ENCODE measurements at places on chromosomes 1 and 21.
A peak's percentile ranks its signal among the peaks of the same experiment; 100 is the strongest.

DNA sequence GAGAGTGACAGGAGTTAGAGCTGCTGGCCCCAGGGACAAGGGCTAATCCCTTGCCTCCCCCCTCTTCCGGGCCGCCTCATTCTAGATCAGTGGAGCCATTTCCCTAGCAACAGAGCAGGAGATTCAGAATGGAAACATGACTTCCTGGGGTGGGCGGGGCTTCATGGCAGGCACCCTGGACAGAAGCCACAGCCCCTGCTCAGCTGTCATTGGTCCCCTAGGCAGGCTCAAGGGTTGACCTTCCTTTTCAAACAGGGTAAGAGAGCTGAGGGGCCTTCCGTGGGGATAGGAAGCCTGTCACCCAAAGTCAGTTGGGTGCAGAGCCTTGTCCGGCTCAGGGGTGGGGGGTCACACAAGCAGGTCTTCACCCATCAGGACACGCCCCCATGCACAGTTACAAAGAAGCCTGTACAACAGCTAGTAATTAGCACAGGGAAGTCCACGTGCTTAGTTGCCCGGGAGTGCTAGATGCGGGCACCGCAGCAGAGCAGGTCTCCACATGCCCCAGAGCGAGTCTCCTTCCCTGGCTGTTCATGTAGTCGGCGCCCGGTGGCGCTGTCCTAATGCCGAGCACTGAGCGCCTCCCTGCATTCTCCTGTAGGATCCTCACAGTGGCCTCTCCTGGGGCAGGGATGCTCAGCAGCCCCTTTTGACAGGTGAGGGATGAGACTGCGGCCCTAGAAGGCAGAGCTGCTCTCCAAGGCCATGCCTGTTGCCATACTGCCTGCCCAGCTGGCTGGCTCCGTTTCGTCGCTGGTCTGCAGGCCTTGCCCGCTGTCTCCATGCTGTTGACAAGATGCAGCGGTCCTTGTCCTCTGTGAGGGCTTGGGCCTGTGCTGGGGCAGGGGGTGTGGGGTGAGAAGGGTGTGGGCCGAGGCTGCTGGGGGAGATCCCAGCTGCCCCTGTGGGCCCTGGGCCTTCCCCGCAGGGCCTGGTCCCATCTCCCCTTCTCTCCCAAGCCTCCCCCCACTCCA, 5.1 kb downstream of the TMEM201 start:
- peak; percentile 65 for DNase-seq

GRCh38 chr1:54365398-54365797, 40.8 kb downstream of the SSBP3 start:
- DNase-seq: no peak

DNA sequence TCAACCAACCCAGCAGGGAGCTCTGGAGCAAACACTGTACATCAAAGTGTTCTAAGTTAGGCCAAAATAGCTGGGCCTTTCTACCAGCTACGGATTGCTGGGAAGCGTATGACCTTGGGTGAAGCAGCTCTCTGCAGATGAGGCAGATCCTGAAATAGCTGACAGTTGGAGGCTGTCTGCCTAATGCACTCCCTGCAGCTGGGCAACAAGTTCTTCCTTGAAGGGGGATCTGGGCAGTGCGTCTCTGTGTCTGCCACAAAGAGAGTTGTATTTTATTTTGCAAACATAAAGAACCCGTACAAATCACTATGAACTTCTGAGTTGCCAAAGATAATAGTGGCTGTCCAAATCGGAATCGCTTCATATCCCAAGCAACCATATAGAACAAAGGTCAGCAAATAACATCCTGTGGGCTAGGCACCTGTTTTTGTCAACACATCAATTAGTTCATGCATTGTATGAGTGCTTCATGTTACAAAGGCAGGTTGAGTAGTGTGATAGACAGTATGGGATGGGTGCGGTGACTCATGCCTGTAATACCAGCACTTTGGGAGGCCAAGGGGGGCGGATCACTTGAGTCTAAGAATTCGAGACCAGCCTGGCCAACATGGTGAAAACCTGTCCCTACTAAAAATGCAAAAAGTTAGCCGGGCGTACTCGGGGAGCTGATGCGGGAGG, 29.1 kb upstream of the KLF17 start:
- DNase-seq: no peak

- DNase-seq: no peak
These were observed 4.4 kb downstream of the CYB561D1 start for GRCh38 chr1:109498161-109498801.

DNA sequence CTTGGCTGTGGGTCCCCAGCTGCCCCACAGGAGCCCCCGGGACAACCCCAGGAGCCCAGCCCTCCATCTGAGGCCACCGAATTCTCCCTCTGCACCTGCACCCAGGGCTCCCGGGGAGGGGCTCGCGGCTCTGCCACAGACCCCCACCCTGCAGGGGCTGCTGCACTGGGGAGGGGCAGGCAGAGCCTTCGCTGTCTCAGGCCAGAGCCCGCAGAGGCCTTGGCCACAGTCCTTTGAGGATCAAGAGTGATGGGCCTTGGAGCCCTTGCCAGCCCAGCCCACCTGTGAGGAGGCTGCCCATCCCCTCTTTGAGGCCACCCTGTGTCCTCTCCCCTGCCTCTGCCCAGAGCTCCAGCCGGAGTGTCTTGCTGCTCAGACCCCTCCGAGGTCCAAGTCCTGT, 6.5 kb downstream of the PERM1 start:
- no peak for DNase-seq

DNA sequence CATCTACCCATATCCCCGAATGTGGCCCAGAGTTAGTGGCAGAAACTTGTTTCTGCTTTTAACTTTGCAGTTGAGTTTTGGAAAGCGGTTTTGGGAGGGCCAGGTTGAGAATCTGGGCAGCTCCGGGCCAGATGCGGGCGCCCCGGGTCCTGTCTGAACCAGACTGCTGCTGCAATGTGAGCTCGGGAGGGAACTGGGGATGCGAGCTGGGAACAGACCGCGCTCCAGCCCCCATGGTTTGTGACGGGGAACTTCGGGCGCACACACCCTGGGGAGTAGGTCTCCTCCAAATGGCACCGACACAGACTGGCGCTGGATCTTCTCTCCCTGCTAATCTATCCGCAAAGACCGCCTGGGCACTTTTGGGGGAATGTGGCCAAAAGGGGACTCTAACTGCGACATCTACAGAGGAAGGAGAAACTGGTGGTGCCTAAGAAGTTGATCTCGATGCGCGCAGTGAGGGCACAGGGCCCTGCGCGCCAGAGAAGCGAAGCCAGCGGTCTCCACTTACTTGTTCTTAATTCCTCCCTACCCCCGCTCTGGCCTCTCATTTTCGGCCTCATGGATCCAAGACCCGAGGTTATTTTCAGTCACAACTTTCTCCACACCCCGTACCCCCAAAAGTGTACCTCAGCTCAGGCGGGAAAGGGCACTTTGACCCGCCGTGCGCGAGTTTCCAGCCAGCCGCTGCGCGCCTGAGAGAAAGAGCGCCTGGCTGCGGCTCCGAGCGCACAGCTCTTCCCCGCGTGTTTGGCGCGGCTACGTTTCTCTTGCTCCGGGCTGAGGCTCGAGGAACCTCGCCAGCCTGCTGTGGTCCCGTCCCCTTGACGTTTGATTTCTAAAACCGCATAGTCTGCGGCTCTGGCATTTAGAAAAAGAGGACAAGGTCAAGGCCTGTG, 411.0 kb upstream of the ESRRG start:
- no peak for DNase-seq

DNA sequence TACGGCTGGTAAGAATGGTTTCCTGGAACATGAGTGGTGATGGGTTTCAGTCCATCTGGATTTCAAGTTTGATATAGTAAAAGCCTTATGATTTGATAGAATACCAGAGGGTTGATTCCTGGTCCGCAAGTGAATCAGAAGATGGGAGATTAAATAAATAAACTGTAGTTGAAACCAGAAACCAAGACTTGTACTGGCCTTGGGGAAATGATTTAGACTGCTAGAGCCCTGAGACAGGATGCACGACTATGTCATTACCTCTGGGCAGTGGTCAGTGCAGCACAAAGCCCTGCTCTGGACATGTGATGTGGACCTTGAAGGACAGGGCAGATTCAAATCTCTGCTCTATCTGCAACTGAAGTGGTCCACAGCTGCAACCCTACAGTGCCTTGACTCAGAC, 15.6 kb upstream of the FMOD start:
- no peak for DNase-seq

DNA sequence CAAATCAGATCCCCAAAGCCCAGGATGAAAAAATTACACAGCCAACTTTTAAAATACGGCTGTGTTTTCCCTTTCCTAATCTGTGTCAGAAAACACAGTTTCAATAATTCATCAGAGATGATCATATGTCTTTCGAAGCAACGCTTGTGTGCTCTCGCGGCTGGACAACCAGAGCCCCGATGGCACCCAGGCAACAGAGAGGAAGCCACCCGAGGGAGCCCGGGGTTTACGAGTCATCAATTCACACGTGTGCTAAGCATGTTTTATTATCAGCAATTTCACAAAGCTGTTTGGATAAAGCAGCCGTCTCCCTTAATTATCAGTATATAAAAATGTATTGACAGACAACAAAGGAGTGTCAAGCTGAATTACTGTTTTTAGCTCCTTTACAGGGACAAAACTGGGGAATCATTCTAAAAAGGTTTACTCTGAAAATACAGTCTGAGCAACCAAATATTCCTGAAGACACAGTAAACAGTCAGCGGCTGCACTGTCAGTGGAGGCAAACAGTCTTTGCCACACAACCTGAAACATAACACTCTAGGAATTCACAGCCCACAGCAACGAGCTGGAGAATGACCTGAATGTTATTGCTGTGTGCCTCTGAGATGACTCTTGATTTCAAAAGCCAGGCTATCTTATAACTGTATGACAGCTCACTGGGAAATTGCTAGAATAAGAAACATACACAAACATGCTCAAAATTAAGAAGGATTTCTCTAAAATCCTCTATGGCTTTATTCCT, 201.0 kb downstream of the SIPA1L2 start:
- DNase-seq: no peak

GRCh38 chr1:10724948-10725847, 71.2 kb downstream of the CASZ1 start:
- DNase-seq: no peak

DNA sequence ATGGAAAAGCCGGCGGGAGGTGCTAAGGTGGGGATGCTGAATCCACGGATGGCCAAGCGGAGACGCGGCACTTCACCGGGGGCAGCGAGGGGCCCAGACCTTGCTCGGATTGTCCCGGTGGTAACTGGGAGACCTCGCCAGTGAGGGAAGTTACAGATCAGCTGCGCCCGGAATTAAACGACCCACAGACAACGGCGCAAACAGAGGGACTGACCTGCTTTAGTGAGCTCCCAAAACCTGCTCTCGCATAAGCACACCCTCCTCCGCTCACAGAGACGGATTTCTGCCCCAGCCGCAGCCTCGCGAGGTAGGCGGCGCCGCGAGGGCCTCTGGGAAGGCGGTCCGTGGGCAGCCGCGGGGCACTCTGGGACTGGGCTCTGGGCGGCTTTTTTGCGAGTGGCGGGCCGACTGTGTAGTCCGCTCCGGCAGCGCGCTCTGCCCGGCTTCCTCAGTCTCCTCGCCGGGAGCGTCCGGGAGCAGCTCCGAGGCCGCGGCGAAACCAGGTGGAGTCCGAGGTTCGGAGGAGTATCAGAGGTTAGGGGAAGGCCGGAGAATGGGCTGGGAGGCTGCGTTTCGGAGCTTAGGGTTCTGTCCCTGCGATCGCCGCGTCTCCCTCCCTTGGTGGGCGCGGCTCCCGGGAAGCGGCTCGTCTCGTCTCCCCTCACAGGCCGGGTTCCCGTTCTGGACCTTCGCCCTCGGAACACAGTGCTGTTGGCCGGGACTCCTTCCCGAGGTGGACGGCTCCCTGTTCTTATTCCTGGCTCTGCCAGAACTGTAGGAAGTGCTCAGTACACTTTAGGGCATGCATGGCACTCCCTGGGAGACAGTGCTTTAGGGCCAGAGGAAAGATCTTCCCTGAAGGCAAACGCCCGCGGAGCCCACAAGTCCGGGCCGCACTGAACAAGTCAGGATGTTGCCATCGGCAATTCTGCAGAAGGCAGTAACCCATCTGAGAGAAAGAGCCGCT, at the start of gene EXO5:
Gene EXO5 (plus strand): TSS at position 393 of the 967 bp plus-strand sequence. CDS start 5,778 bp downstream, outside the sequence.
- DNase-seq: peak; percentile 89

- peak; percentile 55 for DNase-seq
These were observed 852 bp downstream of the KTI12 start for GRCh38 chr1:52032785-52033131.

- DNase-seq: no peak
These were observed 51.1 kb upstream of the IL12RB2 start for GRCh38 chr1:67256291-67257172.

DNA sequence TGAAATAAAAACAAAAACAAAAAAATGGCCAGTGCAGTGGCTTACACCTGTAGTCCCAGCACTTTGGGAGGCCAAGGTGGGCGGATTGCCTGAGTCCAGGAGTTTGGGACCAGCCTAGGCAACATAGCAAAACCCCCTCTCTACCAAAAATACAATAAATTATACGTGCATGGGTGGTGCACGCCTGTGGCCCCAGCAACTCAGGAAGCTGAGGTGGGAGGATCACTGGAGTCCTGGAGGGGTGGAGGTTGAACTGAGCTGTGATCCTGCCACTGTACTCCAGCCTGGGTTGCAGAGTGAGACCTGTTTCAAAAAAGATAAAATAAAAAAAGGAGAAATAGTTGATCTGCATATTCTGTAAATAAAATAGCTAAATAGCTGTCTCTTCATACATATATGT, 41.2 kb downstream of the HS2ST1 start:
- DNase-seq: no peak

DNA sequence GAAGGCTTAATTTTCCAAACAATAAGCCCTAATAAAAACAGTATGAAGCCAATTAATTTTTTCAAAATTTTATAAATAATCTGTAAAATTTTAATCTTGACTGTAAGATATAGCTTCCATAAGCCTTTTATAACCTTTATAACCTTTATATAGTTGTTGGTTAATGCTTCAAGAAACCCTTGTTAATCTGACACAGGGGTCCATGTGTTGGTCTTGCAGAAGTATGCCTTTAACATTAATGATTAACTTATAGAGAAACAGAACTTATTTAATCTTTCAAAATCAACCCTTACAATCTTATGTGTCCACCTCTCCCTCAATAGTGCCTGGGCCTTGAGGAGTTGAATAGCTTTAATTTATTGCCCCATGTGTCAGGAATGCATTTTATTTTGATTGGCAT, 23.2 kb upstream of the HAO2 start:
- no peak for DNase-seq

GRCh38 chr1:160082487-160082886, 1.1 kb downstream of the KCNJ9 start:
- DNase-seq: no peak

DNA sequence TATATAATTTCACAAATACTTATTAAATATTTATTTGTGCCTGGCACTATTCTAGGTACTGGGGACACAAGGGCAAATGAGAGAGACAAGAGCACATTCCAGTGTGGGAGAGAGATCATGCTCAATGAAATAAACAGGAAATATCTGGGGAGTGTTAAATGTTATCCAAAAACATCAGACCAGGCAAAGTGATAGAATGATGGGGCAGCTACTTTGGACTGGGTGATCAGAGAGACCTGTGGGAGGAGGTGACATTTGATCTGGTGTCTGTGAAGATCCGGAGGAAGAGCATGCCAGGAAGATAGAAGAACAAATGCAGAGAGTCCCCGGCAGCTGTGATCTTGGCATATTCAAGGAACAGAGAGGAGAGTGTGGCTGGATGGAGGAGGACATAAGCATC, 27.5 kb upstream of the GNG12 start:
- no peak for DNase-seq

- DNase-seq: no peak
These were observed 12.4 kb downstream of the RUNX1 start for GRCh38 chr21:35036465-35037383.

GRCh38 chr1:99781798-99782197, 15.4 kb upstream of the FRRS1 start:
- DNase-seq: no peak
